ENCODE measurements at places on chromosomes 4 and X. TPM values are rescaled to one million over a fixed set of nuclear protein-coding genes. Genes with fewer than 3 reads are reported as not detected.

The RBM46 gene
- 0.81 TPM for total RNA-seq

The TCEAL7 gene
- total RNA-seq = 11.8 TPM

The POLN gene
- 0.16 TPM for total RNA-seq

The BST1 gene
- total RNA-seq = 18.6 TPM

The SPANXB1 gene
- total RNA-seq = not detected

The CENPVL1 gene
- total RNA-seq = not detected

The KCNIP4 gene
- 0.38 TPM for total RNA-seq

The PSAPL1 gene
- total RNA-seq = not detected

The MXRA5 gene
- 25.9 TPM for total RNA-seq

The NPY5R gene
- total RNA-seq = 2.7 TPM

The MED12 gene
- 19.6 TPM for total RNA-seq

The HELT gene
- not detected for total RNA-seq

The RS1 gene
- total RNA-seq = not detected
